Right renal pelvis (tissue), 4 donors: ENCODE measurements at places on chromosomes 7 and 10. TPM values are rescaled to one million over a fixed set of nuclear protein-coding genes. Genes with fewer than 3 reads are reported as not detected.

Gene CYP2C19
- not detected for polyA plus RNA-seq

Gene LRRTM3
- 6.6 TPM for polyA plus RNA-seq

Gene HYAL4
- 0.05 TPM for polyA plus RNA-seq

Gene HOGA1
- polyA plus RNA-seq, result 53.1 TPM

Gene RET
- 26.1 TPM for polyA plus RNA-seq

Gene VKORC1L1
- 40.2 TPM for polyA plus RNA-seq

Gene PRKAR2B
- 38.6 TPM for polyA plus RNA-seq

Gene LRRC18
- not detected for polyA plus RNA-seq

Gene C10orf90
- polyA plus RNA-seq, result 0.71 TPM

Gene CPED1
- polyA plus RNA-seq, result 48.9 TPM

Gene SPDYE2B
- polyA plus RNA-seq, result 0.32 TPM

Gene GNAT3
- polyA plus RNA-seq, result not detected

Gene ENO4
- polyA plus RNA-seq, result 3.6 TPM

Gene CYP26C1
- polyA plus RNA-seq, result 0.04 TPM

Gene RSPH10B2
- polyA plus RNA-seq, result not detected

GRCh38 chr10:113313048-113313602 lies 239.7 kb upstream of the HABP2 start:
- DNase-seq, result no peak

- DNase-seq, result no peak
Measured at GRCh38 chr7:95631527-95631926, 35.2 kb upstream of the PDK4 start.

DNA sequence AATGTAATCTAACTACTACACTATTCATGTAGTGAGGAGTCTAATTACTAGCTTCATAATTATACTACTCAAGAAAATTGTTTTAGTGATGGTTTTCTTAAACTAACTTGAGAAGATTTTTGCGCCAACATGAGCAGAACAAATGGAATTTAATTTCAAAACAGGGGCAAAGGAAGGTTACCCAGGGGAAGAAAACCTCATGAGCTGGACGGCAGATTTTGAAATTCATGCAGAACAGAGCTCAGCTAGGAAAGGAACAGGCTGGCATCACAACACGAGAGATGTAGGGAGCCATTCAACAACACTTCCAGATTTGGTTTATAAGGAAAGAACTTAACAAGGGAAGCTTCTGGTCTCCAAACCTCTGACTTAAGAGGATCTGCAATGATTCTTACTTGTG lies 235.3 kb upstream of the PRKCQ start:
- DNase-seq, result no peak

- no peak for DNase-seq
Measured at GRCh38 chr10:47322300-47323061, at the start of gene GDF2. Gene GDF2 (plus strand): TSS chr10:47322454. CDS start chr10:47322669, 215 bp downstream.

DNA sequence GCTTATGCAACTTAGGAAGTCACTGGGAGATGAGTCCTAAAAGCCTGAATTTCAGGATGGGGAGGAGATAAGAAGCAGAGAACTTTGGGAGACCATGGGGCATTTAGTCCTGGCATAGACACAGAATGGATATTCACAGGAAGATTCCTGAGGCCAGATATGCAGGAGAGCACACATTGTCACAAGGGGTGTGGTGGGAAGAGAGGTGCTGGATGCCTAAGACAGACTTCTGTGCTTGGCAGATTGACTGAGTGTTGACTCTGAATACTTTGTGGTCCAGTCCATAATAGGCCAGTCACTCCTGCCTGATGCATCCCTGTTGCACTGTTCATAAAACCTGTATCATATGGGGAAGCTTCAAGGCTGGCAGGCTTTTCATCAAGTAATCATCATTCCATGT lies 18.5 kb downstream of the SRI start:
- DNase-seq, result no peak

GRCh38 chr10:51397695-51398094 lies 301.7 kb downstream of the CSTF2T start:
- DNase-seq, result no peak

GRCh38 chr7:26153823-26154783 lies 2.1 kb downstream of the NFE2L3 start:
- DNase-seq, result no peak

GRCh38 chr7:18408461-18408860 lies 87.1 kb upstream of the HDAC9 start:
- no peak for DNase-seq

GRCh38 chr10:47033541-47034270 lies 122.5 kb downstream of the PTPN20 start:
- DNase-seq, result no peak

- no peak for DNase-seq
Measured at GRCh38 chr10:92719991-92720830, 30.5 kb downstream of the HHEX start.

DNA sequence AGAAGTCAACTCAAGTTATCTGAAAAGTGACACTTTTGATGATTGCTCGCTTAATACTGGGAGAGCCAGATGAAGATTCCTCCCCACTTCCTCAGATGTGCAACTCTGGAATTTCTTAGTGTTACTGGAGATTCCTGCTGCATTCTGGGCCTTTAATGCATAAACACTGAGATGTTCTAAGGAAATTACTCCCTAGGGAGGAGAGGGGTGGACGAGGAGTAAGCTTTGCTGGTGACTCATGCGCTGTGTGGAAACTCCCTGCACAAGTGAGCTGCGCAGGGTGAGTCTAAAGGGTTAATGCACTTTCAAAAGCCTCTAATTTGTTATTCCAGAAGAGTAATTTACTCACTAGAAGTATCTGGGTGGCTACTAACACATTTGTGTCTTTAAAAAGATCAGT lies 46.3 kb downstream of the EGFR start:
- DNase-seq, result no peak

GRCh38 chr10:15931376-15931775 lies 71.1 kb upstream of the MINDY3 start:
- no peak for DNase-seq

GRCh38 chr10:2081501-2081900 lies 344.2 kb upstream of the ADARB2 start:
- DNase-seq, result no peak

DNA sequence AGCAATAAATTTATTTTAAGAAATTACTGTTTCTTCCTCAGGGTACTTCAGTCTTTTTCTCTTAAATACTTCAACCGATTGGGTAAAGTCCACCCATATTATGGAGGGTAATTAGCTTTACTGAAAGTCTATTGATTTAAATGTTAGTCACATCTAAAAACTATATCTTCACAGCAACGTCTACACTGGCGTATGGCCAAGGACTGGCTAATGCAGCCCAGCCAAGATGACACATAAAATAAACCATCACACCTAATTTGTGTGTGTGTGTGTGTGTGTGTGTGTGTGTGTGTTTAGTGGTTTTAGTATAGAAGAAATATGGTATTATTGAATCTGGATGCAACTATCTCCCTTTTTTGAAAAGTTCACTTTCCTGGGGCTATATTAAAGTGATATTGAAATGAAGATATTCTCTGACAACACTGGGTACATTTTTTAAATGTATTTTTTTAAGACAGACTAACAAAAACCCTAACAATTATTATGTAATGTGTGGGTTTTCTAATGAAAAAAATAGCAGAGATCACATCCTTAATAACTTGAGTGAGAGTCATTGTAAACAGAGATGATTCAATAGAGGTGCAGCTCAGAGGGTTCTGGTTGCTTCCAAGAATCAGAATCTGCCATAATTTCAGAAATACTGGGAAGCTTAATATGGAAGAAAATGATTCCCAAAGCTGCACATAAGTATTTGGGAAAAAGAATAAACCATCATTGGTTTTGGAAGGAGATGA lies 584.2 kb upstream of the MBL2 start:
- no peak for DNase-seq

DNA sequence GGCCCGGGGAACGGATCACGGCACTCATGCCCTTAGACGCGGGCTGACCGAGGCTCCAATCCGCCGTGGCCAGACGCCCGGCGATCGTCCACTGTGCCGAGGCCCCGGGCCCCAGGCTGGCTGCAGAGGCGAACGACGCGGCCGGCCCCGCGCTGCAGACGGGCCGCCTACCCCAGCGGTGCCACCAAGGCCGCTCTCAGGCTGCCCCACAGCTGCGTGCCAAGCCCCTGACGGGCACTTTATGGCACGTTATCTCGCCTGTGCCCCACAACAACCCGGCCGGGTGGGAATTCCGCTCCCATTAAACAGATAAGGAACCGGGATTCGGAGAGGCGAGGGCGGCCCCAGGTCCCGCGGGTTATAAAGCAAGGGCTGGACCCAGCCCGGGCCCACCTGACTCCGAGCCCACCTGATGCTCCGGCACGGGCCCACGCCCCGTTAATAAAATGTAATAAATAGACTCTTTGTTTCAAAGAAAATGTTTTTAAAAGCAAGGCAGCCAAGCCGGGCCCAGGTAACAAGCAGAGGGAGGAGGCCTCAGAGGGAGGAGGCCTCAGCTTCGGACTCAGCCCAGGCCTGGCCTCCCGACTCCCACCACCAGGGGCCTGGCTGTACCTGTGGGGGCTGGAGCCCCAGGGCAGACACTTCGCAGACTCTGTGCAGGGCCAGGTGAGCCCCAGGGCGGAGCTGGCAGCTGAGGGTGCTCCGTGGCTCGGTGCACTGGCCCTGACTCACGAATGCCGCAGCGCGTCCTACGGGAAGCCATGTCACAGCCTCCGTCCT lies 79.7 kb downstream of the FOXL3 start:
- no peak for DNase-seq

DNA sequence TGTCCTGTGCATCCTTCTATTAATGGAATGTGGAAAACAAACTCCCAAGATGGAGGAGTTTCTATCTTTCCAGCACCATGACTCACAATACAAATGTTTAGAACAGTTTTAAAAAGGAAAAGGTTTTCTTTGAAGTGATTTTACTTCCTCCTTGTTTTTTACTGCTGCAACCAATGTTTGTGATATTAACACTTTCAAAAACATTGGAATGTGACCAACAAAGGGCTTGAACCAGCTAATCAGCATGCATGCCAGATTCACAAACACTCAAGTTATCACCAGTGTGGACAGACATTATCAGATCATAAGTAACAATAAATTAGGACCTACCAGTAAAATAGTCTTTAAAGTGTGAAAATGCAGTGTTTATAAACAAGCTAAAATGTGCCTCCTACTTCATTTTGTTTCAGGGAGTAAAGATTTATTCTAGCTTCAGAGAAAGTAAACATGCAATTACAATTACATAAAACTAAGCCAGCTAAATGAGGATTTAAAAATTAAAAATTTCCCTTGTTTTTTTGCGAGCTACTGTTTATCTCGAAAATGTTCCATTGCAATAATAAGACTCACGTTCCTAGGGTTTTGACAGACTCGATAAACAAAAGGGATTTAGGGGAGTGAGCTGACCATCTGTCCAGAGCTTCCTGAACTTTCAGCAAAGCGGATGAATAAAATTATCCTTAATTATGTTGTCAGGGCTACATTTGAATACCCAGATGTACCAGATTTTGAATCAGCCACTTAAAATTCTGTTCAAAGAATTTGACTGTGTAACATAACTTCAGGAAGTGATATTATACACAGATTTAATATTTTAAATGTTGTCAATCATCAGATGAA lies 29.8 kb downstream of the CPVL start:
- no peak for DNase-seq

- no peak for DNase-seq
Measured at GRCh38 chr7:32034052-32034451, 36.2 kb downstream of the PDE1C start.

DNA sequence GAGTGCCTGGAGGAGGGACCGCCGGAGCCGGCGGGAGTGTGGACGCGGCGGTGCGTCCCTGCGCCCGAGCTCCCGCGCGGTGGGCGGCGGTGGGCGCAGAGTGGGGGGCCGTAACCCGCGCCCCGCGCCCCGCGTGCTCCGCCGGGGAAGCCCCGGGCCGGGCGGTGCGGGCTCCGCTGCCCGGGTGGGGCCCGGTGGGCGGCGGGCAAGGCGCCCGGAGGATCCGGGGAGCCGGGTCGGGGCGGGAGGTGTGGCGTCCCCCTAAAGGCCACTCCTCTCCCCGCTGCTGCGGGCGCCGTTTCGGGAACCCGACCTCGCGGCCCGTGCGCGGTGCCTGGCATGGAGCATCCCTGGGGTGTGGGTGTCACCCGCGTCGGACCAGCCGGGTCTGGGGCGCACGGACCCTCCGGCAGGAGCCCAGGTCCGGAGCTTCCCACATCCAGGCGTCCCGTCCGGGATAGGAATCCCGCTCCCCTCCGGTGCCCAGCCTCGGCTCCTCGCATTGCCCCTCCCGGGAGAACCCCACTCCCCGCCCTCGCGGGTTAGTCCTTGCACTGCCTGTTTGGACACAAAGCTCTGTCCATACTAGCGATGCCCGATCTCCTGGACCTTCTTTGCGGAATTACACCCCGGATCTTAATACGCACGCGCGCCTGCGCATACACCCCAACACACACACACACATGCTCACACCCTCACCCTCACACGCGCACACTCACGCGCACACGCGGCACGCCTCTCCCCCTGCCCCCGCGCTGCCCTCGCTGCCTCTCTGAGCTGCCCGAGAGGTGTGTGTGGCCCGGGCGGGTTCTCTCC lies 723 bp downstream of the MTURN start:
- DNase-seq, result no peak

DNA sequence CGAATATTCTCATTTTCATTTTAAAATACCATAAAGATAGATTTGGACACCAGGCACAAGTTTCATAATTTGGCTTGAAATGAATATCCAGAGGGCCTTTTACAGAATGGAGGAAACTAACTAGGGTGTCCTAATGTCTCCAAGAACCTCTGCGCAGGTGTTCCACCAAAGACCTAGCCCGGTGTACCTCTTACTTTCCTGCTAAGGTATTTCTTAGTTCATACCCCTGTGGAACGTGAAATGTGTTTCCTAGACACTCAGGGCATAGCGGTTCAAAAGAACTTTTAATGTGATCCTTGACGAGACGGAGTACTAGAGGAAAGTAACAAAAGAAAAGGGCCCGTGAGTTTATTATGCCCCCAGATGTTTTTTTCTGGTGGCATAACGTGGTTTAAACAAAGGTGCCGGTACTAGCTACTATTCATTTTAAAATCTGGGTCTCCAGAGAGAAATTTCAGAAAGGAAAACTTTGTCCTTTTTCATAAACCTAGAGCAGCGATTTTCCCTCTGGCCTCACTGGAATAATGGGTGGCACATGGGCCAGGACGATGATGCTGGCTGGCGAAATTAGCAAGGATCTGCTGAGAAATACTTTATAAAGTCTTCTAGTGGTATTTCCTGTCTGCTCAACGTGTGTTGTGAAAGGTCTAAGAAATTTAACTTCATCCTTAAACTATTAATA lies 1.4 kb downstream of the APBB1IP start:
- no peak for DNase-seq

DNA sequence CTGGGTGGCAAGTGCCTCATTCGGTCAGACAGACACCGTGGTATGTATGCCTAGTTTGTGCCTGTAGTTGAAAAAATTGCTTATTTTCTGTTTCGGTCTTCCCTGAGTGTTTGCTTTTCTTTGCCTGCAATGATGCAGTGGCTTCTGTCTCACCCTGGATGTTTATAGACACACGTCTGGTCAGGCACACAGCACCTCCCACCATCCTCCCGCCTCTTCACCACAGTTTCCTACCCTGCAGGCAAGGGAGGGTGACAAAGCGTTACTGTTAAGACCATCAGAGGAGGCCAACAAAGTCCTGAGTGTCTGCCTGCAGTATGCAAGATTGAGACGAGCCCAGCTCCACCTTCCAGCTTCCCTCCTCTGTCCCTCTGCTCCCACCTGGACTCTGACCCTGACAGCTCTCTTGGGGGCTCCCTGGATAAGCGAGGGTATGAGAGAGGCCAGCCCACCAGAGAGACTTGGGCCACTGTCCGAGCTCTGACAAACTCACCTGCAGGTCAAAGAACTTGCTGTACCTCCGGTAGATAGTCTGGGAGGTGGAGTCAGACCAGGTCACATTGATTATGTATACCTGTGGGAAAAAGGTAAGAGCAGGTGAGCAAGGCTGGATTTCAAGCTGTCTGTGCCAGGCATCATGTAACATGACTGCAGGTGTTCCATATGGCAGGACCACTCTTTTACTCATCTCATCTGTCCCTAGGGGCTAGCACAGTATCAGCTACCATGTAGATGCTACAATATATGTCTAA lies 54.4 kb downstream of the SH3PXD2A start:
- DNase-seq, result no peak
